ENCODE measurements at places on chromosomes 12 and 14. TPM values are rescaled to one million over a fixed set of nuclear protein-coding genes. Genes with fewer than 3 reads are reported as not detected.

The ABCC9 gene
- 2.8 TPM for total RNA-seq

- H3K27me3 ChIP-seq: peaks cover 12% of the 10 kb centered on the region
- H3K36me3 ChIP-seq: no peaks in the 10 kb centered on the region
- H3K27ac ChIP-seq: no peak overlapping the region
- H3K4me1 ChIP-seq: peaks cover 33% of the 10 kb centered on the region
These were observed 2.0 kb downstream of the ITPR2 start for GRCh38 chr12:26830783-26831551.

DNA sequence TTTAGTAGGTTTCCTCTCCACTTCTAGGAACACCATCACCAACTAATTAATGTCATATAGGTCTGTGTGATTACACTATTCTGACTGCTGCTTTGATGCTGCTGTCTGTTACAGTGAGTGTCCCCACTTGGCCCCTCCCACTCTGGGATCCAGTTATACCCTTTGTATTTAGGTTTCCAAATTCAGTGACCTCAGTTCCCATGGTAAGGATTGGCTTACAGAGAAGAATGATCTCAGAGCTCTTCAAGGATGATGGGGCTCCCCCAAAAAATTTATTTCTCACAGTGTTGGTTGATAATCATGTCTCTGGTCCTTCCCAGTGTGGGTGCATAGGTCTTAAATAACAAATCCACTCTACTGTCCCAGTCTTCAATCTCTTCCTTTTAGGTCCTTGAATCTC is 210.0 kb upstream of the MYL2 start:
- DNase-seq: no peak
- H3K27ac ChIP-seq: no peak overlapping the region
- H3K36me3 ChIP-seq: peaks cover 9% of the 10 kb centered on the region
- H3K4me3 ChIP-seq: no peak overlapping the region
- no peaks in the 10 kb centered on the region for H3K4me1 ChIP-seq

The C14orf180 gene
- total RNA-seq: not detected

The STAC3 gene
- 3.8 TPM for total RNA-seq
